Midbrain (tissue), 1 donor: ENCODE measurements at places on chromosomes 2 and 18.
A peak's percentile ranks its signal among the peaks of the same experiment; 100 is the strongest.

DNA sequence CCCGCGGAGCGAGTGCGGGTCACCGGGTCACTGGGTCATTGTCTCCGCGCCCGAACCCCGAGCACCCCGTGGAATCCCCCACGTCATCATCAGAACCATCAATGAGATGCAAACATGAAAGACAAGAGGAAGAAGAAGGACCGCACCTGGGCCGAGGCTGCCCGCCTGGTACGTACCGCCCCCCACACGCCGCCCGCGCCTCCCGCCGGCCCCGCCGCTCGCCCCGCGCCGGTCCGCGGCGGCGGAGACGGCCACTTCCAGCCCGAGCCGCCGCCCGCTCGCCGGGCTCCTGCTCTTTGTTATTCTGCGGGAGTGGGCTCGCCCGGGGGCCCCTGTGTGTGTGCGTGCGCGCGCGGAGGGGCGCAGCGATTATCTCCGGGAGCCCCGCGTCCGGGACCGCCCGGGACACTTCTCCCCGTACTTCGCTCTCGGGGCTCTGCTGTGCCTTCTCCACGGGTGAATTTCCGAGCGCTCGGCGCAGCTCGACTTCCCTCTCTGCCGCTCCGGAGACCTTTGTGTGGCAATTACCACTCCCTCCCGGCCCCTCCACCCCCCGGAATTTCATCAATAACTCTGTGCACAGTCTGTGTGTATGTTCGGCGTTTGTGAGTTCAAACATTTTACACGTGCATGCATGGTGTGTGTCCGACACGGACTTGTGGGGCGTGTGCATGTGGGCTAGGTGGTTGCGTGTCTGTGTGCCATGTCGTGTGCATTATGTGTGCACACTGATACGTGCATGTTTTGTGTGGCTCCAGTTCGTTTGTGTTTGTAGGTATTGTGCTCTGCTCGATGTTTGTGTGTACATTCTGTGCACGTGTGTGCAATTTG lies 714 bp downstream of the ASXL3 start:
- peak; percentile 54 for DNase-seq

- no peak for DNase-seq
Measured at GRCh38 chr2:17966798-17967197, 88.3 kb downstream of the KCNS3 start.

DNA sequence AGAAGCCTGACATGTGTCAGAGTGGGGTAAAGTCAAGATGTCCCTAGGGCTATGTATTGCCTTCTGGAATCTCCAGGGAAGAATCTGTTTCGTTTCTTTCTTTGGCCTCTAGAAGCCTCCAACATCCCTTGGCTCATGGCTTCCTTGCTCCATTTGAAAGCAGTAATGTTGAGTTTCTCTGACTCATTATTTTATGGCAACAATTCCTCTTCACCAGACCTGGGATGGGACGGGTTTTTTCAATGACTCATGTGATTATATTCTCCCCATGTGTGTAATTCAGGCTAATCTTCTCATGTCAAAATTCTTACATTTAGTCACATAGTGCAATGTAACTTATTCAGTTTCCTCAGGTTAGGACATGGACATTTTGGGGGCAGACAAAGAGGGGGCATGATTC lies 1038.6 kb downstream of the CBLN2 start:
- DNase-seq = no peak

DNA sequence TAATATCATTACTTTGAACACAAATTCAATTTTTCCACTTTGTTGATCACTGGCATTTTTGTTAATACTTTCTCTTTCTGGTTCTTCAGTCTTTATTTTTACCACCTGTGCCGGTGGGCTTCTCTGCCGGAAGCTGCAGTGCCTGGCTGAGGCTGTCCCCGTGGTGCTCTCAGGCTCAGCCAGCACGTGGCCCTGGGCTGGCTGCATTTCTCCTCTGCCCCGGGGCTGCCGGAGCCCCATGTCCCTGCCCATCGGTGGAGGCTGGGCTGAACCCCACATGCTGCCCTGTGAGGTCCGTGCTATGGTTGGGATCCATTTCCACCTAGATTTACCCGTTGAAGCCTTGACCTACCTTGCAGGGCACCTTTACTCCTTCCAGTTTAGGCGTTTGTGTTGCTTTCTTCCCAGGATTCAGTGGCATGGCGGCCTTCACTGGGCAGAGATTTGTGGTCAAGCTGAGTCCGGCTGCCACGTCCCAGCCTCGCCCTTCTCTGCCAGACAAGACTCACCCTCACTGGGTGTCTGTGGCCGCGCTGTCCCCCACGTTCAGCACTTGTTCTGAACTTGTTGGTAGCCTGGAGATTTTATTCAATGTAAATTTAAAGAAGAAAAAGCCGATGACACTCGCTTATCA lies 12.8 kb upstream of the TMEM18 start:
- DNase-seq = no peak

GRCh38 chr18:45761512-45762114 lies 37.6 kb downstream of the SLC14A1 start:
- DNase-seq = no peak

DNA sequence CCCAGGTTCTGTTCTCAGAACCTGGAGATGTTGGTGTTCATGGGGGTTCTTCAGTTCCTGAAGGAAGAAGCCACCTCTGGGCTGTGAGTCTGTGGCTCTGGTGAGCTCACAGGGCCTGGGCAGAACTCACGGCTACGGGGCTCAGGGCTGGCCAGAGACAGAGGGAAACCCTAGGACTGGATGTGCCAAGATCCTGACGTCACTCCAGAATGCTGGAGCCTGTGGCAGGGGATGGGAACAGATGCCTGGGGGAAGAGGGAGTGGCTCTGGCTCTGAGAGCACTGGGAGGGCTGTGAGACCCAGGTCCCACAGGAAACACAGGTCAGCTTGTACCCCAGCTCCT lies at the start of gene OTOF:
Gene OTOF, minus strand, starts transcription at position 214 of the 343 bp plus-strand sequence.
- DNase-seq = no peak

- DNase-seq = no peak
Measured at GRCh38 chr2:9251154-9252001, 44.8 kb downstream of the ASAP2 start.

DNA sequence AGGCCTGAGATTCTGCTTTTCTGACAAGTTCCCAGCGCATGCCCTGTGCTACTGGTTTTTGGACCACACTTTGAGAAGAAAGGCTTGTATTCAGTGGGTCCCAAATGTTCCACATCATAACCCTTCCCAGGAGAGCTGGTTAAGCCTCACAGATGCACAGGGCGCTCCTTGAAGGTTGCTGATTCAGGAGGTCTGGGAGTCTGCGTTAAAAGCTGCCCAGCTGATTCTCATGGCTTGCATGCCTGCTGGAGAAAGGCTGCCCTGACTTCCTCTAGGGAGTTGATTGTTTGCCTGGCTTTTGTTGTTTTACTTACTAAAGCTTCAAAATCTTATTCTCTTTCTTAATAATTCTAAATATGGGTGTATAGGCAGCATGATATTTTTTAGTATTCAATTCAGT lies 20.7 kb downstream of the CRYGD start:
- DNase-seq = no peak

- DNase-seq = no peak
Measured at GRCh38 chr2:12070581-12070980, 324.1 kb downstream of the LPIN1 start.

GRCh38 chr2:236674238-236674637 lies 104.6 kb downstream of the ACKR3 start:
- no peak for DNase-seq

DNA sequence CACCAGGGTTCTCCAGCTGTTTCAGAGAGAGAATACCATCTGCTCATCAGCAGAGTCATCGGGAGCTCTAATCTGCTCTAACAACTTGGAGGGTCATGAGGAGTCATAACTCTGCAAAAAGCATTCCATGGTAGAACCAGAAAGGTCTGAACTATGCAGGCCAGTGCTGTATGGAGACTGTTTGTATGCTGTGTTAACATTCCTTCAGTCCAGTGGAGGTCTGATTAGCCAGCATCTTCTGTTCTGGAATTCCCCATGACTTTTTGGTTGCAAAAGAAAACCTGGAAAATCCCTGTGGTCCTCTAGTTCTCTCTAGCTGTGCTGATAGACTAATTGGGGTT lies 9.4 kb upstream of the ITGB6 start:
- DNase-seq = no peak

GRCh38 chr2:238428866-238429265 lies 2.1 kb downstream of the ASB1 start:
- no peak for DNase-seq

DNA sequence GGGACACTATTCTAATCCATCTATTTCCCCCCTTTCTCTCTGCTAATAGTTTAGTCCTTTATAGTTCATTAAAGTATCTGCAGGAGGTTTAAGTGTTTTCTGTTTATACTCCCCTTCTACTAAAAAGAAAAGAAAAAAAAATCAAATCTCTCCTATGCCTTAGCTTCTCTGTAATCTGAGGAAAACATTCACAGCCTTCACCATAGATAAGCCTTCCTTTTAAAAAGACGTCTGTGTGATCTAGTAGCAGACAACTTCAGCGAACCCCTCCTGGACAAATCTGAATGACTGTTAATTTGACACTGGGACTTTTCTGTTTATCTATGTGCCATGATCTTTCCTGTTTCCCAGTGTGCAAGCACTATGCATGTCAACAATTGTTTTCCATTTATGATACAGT lies 70.4 kb upstream of the CDH19 start:
- no peak for DNase-seq

DNA sequence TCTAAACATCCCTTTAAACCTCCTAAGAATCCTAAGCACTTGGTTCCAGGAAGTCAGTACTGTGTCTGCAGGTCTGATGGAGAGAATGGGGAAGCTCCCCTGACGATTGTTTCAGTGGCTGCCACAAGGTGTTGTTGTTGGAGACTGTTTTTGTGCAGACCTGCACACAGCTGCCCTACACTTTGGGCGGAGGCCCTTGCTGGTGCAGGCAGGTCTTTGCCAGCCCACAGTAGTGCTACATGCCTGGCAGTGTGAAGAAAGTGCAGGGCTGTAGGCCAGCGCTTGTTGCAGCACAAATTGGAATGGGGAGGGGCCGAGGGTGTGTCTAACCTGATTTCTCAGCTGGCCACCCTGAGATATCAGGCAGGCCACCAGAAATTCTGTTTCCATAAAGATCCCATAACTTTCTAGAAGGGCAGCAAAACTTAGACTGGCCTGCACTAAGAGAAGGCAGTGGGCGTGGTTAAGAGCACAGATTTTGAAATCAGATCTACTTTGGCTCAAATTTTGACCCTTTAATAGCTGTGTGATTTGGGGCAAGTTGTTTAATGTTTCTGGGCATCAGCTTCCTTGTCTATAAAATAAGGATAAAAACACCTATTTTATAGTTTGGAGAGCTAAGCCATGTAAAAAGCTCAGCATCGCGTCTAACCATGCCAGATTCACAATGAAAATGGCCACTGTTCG lies 83.7 kb upstream of the SLC1A4 start:
- no peak for DNase-seq

GRCh38 chr2:181686576-181687185 lies 6.4 kb upstream of the NEUROD1 start:
- no peak for DNase-seq

DNA sequence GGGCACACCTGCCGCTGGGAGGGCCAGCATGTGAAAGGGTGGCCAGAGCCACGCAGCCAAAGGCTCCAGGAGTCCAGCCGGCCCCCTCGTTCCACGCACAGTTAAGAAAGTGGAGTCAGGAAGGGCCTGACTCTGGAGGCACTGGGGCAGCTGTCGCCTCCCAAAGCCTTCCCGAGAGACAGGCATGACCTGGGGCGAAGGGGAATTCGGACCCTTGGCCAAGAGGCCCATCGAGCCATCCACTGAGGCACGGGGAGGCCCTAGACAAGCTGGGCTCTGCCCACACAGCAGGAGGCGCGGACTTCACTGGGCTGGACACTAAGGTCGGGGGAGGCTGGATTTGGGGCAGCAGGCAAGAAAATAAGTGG lies 38.5 kb upstream of the SNED1 start:
- DNase-seq = no peak

DNA sequence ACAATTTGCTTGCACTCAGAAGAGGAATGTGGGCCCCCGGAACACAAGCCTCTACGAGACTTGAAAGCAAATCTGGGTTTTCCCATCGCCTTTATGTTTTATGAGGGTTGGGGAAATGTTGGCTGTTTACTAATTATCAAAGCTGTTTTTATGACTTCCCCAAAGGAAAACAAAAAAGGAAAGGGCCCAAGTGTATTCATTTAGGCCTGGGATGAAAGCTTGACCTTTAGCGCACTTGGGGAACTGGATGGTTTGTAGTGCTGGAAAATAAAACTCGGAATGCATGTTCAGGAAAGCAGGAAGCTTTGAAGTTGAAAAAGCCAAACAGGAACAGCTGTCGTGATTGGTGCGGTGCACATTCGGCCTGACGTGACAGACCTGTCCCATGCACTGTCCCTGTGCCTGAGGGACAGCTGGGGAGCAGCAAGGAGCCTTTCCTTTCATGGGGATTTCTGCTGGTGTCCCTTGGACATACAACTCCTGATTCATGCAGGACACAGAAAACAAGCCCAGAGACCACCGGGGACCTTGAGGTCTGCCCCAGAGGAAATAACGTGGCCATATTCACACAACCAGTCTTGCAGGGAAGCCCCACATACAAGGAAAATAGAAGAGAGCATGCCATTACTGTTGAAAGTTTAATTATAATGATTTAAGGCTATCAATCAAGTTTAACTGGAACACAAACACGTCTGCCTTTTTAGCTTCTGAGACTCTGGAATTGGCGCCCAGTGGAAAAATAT lies 169.7 kb upstream of the APCDD1 start:
- DNase-seq = no peak

DNA sequence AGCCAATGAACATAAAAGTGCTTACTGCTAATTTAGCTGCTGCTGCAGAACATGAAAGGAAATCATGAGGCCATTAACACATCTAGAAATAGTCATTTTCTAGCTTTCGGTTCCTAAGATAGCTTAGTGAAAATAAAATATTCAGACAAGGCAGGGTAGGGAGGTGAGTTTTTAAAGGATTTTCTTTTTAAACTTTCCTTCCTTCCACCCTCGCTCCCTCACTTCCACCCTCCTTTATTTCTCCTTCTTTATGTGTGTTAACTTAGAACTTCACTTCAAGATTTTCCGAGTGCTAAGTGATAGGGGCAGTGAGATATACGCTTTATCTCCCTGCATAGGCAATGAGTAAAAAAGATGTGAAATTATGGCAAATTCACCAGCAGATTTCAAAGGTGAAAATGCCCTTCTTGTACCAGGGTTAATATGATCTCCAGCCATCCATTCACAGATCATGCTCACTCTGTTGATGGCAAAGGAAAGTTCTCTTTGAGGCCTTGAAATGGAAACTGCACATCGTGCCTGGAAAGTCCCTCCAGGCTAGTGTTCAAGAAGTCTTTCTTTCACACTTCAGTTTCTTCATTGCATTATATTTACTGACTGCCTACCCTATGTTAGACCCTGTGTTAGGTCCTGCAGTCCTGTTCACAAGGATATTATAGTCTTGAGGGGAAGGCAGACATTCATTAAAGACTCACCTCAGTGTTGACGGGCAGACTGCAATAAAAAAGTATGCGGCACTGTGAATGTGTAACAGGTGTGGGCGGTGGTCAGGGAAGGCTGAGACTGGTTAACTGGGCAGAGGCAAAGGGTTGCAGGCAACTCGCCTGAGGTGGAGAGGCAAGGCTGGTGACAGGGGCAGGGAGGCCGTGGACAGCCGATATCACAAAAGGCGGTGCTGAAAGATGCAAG lies 200.8 kb downstream of the PLCL1 start:
- no peak for DNase-seq

DNA sequence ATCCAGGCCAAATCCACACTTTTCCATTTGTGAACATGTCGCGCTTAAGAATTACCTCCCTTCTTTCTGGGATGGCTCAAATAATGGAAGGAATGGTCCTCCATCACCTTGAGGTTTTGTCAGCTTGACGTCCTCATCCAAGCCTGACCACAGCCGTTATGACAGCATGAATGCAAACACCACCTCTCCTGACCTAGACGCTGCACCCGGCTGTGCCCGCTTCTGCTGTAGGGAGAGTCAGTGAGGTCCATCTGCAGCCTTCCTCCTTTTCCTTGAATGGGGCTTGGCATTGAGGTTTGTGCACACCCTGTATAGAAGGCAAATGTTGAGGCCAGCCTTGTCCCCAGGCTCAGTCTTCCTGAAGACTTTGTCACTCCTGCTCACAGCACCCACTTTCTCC lies 85.5 kb downstream of the TGOLN2 start:
- DNase-seq = no peak
